ENCODE measurements at places on chromosomes 16 and 17.

DNA sequence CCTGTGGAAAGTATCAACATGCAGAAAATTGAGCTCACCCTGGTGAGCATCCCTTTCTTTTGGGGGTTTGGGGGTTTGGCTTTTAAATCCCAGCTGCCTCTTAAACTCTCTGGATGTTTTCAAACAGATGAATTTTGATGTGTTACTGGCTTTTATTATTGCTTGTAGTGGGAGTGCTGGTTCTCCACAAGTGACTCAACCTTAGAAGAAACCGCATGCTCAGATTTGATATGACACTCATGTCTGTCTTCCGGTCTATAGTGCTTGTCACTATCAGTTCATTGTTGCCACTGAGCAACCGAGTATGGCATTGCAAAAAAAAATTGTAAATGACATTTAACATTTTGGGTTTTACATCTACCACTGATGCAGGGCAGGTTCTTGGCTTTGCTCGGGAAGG lies 104.5 kb downstream of the HS3ST4 start:
- no peak for DNase-seq

- no peak for DNase-seq
These were observed 540.0 kb upstream of the GOT2 start for GRCh38 chr16:59274141-59274540.

- DNase-seq: no peak
These were observed 11.5 kb upstream of the RFFL start for GRCh38 chr17:35074711-35075707.

DNA sequence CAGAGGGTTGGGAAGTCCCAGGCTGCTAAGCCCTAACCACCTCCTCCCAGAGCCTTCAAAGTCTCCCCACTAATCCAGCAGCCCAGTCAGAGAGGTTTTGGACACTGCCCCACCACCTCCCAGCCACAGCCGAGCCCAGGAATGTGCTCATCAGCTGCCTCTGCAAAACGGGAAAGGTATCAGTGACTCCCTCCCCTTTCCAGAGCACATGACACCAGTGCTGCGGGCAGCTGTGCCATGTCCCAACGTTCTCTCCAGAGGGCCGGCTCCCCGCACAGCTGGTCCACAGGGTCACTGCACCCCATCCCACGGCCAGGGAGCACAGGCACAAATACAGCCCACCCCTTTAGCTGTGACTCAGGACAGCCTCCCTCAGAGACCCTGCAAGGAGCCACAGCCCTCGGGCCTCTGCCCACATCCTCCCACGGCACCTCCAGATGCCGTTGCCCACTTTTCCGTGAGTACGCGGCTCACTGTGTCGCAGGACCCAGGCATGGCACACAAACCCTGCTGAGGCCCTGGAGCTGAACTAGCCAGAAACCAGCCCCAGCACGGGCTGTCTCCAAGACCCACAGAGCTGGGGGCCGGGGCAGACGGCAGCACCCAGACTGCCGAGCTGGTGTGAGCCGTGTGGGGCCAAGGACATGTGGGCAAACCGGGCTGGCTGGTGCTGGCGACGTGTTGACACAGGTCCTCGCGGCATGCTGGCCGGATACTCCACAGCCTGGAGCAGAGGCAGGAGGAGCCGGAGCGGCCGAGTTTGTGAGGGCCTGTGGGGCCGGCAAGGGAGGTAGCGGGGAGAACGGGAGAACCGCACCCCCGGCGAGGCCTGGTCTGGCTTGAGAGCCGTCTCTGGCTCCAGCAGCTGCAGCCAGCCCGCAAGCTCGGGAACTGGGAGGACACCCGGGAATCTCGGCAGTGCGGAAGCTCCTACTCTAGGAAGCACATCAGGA lies 6.3 kb upstream of the PPP1R27 start:
- DNase-seq: no peak

DNA sequence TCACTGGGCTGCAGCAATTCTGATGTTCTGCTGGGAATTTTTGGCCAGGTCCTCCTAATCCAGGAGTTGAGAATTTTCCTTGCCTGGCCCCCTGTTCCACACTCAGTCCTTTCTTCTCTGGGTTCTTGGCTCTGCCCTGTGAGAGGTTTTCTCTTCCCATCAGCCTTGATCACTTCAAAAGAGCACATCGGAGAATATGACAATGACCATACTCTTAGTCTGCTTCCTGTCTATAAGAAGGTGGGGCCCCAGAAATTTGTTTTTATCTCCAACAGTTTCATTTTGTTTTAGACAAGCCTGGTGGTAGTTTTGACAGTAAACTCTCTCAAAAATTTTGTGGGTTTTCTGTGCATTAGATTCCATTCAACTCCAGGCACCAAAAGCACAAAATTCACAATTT lies 70.7 kb downstream of the C17orf67 start:
- DNase-seq: peak; percentile 14

Data from naive thymus-derived CD8-positive, alpha-beta T cell (primary cell).